AG10803 (cell line): ENCODE measurements at places on chromosomes 6 and 20.

- peak; percentile 87 for DNase-seq
Measured at GRCh38 chr20:3420211-3420707, 12.8 kb upstream of the DNAAF9 start.

- no peak for DNase-seq
Measured at GRCh38 chr6:84263557-84263956, 36.1 kb upstream of the CEP162 start.

DNA sequence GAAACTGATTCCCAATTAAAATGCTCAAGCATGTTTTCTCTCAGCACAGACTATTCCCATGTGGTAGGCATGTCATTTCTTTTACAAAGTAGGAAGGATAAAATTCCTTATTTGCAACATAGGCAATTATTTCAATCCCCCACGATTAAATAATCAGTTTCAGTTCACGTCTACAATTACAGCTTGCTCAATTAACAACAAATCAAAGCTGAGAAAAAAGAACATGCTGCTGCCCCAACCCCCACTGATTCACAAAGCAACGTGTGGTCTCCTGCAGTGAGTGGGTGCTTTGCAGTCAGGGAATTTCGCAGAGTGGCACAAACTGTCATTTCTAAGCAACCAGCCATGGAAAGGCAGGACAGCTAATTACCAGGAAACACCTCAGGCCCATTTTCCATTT lies 17.0 kb downstream of the RNASET2 start:
- DNase-seq: no peak

DNA sequence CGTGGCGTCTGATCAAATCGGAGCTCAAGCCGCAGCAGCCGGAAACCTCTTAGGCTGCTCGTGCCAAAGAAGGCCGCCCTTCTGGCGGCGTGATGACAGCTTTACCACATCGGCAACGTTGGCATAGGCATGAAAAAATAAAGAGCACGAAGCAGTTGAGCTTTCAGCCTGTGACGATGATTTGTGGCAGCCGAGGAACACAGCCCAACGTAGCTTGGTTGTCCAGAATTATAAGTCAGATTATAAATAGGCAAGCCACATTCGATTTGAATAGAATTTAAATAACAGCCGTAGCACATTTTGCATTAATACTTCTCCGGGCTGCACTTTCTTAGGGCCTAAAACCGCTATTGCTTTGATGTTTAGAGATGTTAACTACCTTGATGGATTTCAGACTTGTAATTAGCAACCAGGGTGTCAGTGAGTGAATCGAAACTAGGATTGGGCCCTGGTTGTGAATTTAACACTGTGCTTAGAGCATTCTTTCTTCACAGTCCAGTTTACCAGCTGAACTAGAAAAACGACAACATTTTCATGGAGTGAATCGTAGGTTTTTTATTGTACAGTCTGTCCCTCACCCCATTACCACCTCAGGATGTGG lies 864 bp upstream of the BCLAF1 start:
- peak; percentile 96 for DNase-seq

GRCh38 chr6:166268431-166268830 lies 39.8 kb downstream of the PRR18 start:
- DNase-seq: no peak

DNA sequence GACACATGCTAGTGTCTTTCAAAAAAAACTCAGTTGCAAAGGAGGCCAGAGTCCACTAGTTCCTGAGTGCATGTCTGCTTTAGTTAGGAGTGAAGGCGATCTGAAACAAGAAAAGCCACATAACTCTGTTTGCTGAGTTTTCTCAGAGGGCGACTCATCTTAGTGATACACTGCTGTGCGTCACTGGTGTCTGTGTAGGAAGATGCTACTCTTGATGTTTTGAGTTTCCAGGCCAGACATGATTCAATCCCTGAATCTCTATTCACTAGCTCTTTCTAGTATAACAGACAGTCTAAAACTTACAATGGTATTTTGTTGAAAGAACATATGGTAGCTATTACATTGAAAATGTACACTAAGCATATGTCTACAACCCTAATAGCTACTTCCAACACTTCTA lies 60.9 kb downstream of the GFRAL start:
- no peak for DNase-seq

DNA sequence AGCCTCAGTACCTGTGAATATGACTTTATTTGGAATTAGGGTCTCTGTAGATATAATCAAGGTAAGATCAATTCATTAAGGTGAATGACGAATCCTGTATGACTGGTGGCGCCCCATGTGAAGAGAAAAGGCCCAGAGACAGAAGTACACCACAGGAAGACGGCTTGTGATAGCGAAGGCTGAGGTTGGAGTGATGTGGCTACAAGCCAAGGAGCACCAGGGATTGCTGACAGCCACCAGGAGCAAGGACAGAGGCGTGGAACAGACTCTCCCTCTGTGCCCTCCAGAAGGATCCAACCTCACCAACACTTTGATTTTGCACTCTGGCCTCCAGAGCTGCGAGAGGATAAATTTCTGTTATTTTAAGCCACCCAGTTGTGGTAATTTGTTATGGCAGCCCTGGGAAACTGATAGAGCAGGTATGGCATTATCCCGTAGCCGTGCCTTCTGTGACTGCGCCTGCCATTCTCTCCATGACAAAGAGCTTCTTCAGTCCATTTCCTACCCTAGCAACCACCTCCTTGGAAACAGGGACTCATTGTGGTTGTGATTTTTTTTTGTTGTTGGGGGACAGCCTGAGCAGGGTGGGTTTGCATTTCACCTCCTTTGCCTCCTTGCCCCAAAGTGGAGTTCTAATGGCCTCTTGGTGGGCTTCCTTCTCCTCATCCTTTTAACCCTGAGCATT lies 29.6 kb downstream of the PTK7 start:
- DNase-seq: no peak

GRCh38 chr20:26163890-26164289 lies 467.2 kb upstream of the ZNF337 start:
- DNase-seq: peak; percentile 92

DNA sequence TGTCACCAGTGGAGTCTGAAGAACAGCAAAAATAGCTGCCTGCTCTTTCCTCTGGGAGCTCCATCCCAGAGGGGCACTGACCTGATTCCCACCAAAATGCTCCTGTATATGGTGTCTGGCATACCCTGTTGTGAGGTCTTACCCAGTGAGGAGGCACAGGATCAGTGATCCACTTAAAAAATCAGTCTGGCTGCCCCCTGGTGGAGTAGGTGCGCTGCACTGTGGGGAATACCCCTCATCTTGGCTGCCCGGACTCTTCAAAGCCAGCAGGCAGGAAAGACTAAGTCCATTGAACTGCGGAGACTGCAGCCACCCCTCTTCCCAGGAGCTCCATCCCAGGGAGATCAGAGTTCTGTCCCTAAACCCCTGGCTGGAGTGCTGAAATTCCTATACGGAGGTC lies 230.9 kb upstream of the HTR1E start:
- no peak for DNase-seq

DNA sequence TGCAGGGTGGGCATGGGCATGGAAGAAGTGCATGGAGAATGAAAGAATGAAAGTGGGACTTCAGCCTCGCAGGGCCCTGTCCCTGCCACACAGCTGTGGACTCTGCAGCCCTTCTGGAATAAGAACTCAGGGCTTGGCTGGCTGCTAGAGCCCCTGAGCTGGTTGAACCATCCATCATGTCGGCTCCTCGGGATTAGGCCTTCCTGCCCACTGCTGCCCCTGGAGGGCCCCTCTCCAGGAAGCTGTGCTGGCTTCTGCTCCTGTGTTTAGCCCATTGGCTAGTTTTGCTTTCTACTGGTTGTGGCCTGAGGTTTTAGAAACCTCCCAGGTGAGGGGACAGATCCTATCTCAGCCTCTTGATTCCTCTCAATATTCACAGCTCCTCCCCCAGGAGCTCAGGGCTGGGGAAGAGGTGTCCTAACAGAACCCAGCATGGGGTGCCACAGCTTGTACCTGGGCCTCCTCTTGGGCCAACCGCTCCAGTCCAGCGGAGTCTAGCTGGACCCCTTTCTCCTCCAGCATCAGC lies 7.9 kb downstream of the AARS2 start:
- no peak for DNase-seq

DNA sequence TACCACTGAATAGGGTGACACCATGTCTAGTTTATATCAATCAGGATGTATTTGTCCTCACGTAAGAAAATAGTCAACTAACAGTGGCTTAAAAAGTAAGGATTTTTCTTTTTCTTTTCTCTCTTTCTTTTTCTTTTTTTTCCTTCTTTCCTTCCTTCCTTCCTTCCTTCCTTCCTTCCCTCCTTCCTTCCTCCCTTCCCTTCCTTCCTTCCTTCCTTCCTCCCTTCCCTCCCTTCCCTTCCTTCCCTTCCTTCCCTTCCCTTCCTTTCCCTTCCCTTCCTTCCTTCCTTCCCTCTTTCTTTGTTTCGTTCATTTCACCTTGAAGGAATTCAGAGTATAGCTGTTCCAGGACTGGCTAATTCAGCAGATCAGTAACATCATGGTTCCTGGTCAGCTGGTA lies 83.2 kb downstream of the SOX4 start:
- no peak for DNase-seq

GRCh38 chr6:134607411-134607810 lies 289.5 kb upstream of the SGK1 start:
- DNase-seq: peak; percentile 25

GRCh38 chr20:37714978-37715672 lies 21.3 kb downstream of the CTNNBL1 start:
- peak; percentile 38 for DNase-seq

GRCh38 chr6:109483735-109484057 lies 677 bp upstream of the ZBTB24 start:
- no peak for DNase-seq

DNA sequence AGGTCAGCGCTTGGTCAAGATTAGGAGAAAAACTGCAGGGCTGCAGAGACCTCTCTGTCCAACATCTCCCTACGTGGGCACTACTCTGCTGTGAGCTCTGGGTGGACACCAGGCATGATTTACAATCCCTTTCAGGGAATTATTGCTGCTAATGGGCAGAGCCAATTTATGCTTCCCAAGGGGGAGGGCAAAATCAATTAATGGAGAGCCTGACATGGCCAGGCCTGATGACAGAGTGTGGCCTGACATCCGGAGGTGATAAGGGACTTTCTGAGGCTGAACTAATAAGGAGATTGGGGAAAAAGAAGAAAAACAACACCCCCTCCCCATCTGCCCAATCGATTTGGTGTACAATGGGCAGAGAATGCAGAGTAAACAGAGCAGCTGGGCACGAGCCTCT lies 5.0 kb upstream of the KCNK16 start:
- DNase-seq: no peak

- no peak for DNase-seq
Measured at GRCh38 chr6:119324718-119325117, 24.8 kb downstream of the MAN1A1 start.

GRCh38 chr6:83729871-83730270 lies 21.0 kb upstream of the SNAP91 start:
- DNase-seq: no peak

DNA sequence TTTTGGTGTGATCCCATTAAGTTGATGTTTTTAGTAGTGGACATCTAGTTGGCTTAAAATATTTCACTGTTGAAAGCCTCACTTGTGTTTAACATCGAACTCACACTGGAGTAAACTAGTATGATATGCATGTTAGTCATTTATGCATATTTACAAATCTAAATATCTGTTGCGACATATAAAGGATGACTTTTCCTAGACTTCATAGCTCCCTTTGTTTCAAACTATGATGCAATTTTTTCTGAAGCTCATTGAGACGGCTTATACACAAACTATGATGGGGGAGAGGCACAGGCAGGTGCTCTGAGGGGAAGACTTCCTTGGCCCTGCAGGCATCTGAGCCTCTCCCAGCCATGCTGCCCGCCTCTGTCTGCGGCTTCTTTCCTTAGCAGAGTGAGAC lies 11.8 kb upstream of the FOXC1 start:
- DNase-seq: peak; percentile 67

- DNase-seq: no peak
Measured at GRCh38 chr20:14498772-14499171, 161.4 kb upstream of the FLRT3 start.

DNA sequence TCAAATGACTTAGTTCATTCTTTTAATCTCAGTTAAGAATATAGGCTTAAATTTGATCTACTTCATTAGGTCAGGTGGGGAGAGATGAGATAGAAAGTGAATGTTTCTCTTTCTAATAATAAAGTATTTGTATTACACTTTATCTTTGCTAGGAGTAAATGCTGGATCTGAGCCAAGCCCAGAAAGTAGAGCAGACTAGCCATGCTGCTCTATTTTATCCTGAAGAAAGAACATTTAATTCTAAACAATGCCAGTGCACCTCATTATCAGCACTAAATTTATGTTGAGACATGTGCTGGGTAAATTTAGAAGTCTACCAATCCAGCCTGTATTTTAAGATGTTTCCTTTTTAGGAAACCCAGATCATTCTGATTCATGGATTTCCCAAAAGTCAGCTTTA lies 43.5 kb downstream of the AKIRIN2 start:
- no peak for DNase-seq

GRCh38 chr6:1662534-1662933 lies 52.8 kb downstream of the FOXC1 start:
- peak; percentile 72 for DNase-seq

GRCh38 chr6:113856625-113857555 lies at the start of gene MARCKS:
TSS of gene MARCKS (plus strand) at chr6:113857345. CDS start at chr6:113857746, 401 bp downstream.
- DNase-seq: peak; percentile 92

GRCh38 chr20:59361411-59361810 lies 61.0 kb downstream of the EDN3 start:
- DNase-seq: no peak

GRCh38 chr6:115899730-115900282 lies 160.9 kb downstream of the FRK start:
- no peak for DNase-seq

- peak; percentile 90 for DNase-seq
Measured at GRCh38 chr20:47319517-47320252, 36.8 kb downstream of the ZMYND8 start.

DNA sequence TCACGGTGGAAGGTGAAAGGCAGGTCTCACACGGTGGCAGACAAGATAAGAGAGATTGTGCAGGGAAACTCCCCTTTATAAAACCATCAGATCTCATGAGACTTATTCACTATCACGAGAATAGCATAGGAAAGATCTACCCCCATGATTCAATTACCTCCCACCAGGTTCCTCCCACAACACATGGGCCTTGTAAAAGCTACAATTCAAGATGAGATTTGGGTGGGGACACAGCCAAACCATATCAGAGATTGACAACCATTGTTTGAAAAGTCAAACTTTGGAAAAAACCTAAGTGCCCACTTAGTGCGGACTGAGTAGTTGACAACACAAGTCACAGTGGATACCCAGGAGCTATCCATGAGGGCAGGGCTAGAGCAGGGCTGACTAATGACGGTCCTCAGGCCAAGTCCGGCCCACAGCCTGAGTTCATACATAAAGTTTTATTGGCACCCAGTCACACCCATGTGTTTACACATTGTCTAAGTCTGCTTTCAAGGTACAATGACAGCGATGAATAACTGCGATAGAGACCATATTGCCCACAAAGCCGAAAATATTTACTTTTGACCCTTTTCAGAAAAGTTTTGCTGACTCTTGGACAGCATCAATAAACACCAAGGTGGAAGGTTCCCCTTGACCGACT lies 33.8 kb upstream of the PMEPA1 start:
- no peak for DNase-seq

DNA sequence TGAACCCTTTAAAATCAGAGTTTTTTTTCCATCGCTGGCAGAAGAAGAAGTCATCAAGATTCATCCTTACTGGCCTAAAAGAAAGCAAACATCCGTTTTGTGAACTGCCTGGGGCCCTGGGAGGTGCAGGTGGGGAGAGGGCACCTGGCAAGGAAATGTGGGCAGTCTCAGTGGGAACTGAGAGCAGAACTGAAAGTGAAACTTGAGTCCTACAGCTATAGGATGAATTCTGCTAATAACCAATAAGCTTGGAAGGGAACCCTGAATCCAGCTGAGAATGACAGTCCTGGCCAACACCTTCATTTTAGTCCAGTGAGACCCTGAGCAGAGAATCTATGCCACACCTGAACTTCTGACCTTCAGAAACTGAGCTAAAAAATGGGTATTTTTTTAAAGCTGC lies 130.1 kb upstream of the ASCC3 start:
- DNase-seq: no peak
